ENCODE measurements at places on chromosomes 12 and 14.

DNA sequence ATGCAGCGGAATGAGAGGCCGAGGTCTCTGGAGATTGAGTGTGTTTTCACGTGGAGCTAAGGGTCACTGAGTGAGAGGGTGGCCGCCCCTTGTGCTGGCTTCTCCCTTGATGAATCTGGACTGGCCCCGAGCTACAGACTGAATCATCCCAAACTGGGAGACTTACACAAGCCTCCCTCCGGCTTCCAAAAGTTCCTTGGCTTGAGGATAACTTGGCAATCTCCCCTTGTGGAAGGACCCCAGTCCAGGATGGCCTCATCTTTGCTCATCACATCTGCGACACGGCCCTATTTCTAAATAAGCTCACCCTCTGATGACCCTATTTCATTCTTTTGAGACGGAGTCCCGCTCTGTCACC lies 41.5 kb upstream of the FBRSL1 start:
- no peak for DNase-seq

DNA sequence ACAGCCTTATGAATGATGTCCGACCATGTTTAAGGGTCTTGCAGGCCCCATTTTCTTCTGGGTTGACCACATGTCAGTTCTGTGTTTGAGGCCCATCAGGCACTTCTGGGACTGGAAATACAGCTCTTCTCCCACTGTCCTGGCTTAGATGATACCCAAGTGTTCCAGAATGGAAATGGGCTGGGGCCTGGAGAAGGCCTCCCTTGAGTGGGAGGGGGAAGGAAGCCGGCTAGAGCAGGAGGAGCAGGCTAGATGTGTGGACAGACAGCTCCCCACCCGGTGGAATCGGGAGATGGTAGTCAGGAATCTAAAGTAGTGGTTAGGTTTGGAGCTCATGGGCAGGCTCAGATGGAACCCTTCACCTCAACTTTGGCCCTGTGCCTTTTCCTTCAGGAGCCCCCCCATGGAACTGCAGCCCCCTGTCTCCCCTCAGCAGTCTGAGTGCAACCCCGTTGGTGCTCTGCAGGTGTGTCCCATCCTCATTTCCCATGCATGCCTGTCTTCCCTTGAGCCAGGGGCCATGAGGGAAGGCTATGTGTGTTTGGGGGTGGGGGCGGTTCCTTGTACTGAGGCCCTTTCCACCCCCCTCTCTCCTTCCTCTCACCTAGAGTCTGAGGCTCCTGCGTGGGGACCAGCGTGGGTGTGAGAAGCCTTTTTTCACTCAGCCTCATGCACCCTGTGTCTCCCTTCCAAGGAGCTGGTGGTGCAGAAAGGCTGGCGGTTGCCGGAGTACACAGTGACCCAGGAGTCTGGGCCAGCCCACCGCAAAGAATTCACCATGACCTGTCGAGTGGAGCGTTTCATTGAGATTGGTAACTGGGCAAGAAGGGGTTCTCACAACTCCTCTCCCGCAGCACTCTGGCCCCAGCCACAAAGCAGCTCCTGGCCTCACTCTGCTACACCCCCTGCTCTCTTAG lies 3.0 kb downstream of the NPFF start:
- no peak for DNase-seq

- DNase-seq: peak; percentile 96
Measured at GRCh38 chr14:65156568-65157366, 54.5 kb upstream of the MAX start.

DNA sequence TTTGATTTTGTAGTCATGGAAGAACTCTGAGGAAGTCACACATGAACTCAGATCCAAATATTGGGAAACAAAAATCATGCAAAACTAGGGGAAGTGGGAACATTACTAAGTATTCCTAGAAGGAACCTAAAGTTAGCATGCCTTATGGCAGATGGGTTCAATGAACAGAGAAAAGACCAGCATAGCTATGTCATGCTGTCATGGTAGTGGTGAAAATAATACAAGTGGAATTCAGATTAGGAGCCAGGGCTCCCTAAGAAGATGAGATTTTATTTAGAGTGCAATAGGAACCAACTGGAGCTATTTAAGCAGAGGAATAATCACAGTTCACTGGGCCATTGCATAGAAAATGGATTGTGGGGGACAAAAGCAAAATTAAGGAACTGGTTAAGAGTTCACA lies 134.0 kb downstream of the DIO2 start:
- peak; percentile 34 for DNase-seq

- DNase-seq: peak; percentile 18
Measured at GRCh38 chr14:88613552-88614010, 50.7 kb downstream of the ZC3H14 start.
